ENCODE measurements at places on chromosomes 5 and 9.

DNA sequence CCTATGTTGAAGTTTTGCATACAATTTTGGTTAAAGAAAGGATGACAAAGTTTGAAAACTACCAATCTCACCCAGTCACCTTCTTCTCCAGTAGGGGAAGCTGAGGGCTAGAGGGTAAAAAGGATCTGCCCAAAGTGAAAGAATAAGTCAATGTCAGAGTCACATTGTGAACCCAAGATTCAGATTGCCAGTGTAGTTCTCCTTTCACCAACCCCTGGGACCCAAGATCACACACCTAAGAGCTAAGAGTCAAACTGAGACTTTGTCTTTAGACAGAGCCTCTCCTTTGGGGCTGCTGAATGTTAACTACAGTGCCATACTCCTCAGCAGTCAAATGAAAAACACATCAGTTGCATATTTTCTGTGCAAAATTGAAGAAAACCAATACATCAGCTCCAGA lies 210.6 kb downstream of the ATP10B start:
- no peak for DNase-seq

DNA sequence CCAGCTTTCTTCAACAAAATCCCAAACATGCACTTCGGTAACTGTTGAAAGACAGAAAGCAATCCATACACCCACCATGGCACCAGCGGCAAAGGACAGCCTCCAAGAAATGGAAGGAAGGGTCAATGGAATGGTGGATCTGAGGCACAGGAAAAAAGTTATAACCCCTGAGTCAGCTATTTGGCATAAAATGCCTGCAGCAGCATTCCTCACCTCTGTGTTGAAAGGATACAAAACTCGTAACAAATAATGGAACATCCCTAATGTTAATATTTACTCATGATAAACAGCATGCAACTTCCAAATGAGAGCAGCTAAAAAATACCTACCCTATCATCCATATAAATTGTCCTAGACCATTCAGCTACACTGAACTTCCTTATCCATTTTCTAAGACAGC lies 9.4 kb downstream of the FBXW11 start:
- no peak for DNase-seq

DNA sequence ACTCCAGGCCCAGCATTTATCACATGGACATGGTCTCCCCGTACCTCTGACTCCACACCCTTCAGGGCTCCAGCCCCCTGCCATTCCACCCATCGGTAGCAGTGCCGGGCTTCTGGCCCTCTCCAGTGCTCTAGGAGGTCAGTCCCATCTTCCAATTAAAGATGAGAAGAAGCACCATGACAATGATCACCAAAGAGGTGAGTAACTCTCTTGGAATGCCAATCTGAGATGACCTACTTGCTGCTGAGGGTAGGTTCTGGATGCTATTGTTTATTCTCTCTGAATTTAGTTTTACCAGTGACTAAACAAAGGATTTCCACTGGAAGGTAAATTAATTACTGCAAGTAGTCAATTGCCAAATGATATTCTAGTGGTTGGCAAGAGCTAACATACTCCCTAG lies 80.8 kb downstream of the TLE4 start:
- DNase-seq = no peak

DNA sequence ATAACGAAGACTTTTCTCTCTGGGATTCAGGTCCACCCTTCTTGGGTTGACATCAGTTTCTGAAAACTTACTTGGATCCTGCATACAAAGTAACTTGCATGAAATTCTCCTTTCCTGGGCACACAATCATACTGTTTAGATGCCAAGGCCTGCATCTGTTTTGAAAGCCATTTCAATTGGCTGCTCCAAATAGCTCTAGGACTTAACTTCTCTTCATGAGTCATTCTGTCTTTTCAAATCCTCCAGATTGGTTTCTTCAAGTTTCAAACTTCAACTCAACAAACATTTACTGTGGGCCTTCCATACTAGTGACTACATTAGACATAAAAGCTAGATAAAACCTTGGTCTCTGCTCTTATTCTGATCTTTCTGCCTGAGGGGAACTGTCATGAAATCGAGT lies 54.8 kb upstream of the HMHB1 start:
- DNase-seq = no peak

DNA sequence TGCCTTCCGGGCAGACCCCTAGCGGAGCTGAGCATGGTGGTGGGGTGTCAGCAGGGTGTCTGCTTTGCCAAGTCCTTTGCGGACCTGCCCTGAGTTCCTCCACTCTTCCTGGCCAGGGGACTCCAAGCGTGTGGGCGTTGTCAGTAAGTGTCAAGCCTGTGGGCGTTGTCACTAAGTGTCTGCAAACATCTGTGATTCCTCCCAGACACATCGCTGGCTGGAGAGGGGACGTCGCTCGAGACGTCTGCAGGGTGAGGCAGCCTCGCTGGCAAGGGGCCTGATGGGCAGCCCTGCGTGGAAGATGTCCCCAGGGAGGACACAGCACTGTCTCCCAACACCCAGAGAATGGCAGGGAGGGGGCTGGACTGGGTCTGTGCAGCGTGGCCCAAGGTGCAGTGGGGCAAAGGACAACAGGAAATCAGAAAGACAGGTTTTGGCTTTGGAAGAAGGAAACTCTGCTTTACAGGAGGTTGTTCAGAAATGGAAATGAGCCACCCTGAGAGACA lies 28.8 kb downstream of the ADAMTSL2 start:
- no peak for DNase-seq

- no peak for DNase-seq
Measured at GRCh38 chr5:122661496-122662180, 113.2 kb upstream of the SNX2 start.

Data from tibial artery (tissue), 4 donors.